ENCODE measurements at places on chromosomes 1 and 21. TPM values are rescaled to one million over a fixed set of nuclear protein-coding genes. Genes with fewer than 3 reads are reported as not detected.

DNA sequence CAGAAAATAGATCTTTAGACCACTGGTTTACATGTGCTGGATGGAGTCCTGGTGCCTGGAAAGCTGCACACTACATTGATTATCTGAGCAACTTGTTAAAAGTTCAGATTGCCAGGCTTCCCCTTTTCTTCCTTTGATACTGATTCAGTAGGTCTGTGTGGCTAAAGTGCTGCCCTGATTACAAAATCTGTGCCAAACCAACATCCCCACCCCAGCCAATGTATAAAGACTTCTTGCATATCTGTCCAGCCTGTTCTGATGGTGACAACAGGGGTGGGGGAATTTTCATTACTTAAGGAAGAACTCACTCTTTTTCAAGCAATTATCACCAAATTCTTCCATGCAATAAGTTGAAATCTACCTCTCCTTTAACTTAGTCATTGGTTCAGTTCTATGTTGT lies 135.5 kb downstream of the TNFSF18 start:
- no peak for DNase-seq

DNA sequence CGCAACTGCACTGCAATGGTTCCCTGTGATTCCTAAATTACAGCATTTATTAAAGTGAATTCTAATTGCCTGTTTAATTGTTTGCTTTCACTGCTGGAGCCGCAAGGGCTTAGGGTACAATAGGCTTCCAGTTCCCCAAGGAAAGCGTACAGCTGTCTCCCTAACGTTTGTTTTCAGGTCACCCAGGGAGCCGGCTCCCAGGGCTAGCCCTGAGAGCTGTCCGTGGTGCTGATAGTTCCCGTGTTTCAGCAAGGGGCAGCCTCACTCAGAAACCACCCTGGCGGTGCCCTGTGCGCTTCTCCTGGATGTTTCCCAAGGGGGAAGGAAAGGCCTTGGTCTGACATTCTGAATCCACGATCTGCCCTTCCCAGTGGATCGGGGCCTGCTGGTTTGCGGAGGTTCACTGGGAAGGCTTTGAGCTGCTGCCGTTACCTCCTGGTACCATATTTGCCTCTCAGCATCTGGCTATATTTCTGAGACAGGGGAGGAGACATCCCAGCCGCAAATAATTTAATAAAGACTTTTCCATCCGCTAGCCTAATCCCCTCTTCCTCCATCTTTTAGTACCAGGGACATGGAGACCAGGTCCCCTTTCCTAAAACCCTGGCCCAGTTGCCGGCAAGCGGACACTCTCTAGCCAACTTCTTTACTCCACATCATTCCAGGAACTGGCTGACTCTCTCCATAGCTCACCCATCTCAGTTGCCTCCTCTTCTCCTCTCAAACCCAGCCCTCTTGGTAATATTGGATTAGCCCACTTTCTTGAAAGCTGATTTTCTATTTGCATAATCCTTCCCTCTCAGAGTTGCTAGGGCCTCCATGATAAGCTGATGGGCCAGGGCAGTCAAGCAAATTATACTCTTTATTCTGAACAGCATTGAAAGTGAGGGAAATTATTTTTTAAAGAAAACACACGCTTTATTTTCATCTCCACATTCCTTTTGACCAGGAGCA lies 149.0 kb downstream of the IGSF21 start:
- peak; percentile 79 for DNase-seq

DNA sequence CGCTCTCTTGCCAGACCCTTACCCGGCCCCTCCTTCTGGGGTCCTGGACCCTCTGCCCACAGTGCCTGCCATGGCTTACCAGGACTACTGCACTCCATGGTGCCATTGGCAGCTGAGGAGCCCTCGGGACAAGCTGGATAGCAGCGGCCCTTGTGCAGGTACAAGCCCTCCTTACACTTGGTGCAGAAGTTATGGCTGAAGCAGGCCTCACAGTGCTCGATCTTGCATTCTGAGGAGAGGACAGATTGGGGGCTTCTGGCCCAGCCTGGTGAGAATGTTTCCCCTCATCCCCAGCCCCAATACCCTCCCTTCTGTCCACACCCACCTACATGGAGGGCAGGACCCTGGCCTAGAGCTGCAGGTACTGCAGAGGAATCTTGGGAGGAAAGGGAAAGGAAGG lies 18.4 kb upstream of the GNL2 start:
- no peak for DNase-seq

DNA sequence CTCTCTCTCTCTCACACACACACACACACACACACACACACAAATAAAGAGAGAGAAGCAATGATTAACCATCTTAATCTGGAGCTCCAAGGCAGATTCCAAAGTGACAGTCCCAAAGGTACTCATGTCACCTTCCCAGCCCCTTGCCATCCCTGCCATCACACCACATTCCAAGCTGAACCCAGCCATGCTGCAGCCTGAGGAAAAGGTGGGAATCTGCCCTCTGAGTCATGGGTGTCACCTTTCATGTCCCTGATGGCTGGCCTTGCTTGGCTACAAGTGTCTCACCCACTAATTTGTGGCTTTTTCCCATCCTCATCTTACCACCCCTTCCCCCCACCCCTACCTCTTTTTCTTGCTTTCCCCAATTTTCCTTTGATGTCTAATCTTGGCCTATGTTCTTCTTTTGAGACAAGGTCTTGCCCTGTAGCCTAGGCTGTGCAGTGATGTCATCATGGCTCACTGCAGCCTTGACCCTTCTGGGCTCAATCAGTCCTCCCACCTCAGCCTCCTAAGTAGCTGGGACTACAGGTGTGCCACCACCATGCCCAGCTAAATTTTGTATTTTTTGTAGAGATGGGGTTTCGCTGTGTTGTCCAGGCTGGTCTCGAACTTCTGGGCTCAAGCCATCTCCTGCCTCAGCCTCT lies 3.2 kb downstream of the ANXA9 start:
- DNase-seq = no peak

GRCh38 chr1:48462716-48463302 lies 9.2 kb downstream of the SPATA6 start:
- no peak for DNase-seq

DNA sequence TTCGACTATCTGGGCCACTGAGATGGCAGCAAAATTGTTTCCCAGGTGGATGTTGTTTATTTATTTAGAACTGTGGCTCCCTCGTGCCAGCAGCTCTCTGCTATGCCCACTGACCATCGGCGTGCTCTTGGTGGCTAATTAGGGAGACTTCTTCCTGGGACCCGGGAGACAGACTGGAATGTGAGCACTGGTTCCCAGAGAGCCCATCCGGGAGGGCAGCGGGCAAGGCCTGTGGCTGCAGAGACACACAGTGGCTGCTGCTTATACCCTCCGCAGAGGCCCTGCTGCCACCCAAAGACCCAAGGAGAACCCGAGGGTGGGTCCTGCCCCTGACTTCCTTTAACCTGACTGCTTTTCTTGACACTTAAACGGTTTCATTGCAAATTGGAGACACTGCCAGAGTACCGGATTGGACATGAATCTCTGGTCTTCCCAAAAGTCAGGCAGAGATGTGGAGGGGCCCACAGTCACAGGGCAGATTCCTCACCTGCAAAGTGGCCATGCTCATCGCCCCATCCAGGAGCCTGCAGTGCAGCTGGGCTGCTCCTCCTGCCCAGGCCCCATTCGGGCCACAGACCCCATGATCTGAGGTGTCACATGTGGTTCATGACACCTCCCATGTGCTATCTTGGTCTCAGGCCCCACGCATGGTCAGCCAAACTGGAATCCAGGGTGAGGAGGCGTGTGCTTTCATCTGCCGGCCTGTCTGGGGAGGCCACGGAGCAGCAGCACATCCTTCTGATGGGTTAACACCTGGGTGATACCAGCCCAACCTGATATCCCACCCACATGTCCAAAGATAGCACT lies 5.7 kb upstream of the MATN1 start:
- DNase-seq = no peak

DNA sequence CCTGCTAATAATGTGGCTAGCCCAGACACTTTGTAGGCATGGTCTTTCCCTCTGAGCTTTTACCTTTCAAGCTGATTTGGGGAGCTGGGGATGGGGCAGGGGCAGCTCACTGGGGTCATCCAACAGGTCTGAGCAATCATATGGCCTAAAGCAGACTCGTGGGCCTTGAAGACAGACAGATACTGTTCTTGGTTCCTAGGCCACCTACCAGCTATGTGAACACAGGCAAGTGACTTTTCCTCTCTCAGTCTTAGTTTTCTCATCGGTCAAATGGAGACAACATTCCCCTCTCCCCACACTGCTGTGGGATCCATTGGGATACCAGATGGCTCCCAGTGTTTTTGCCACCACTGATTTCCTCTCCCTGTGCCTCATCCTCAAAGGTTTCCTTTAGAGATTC lies 181.8 kb downstream of the RRAGC start:
- no peak for DNase-seq

- no peak for DNase-seq
Measured at GRCh38 chr21:38766987-38767722, 38.6 kb upstream of the ETS2 start.

CELA3B gene
- 3.1 TPM for total RNA-seq

SPSB1 gene
- 0.35 TPM for total RNA-seq

VCAM1 gene
- total RNA-seq = 0.13 TPM
